ENCODE measurements at places on chromosomes 2 and 18.

DNA sequence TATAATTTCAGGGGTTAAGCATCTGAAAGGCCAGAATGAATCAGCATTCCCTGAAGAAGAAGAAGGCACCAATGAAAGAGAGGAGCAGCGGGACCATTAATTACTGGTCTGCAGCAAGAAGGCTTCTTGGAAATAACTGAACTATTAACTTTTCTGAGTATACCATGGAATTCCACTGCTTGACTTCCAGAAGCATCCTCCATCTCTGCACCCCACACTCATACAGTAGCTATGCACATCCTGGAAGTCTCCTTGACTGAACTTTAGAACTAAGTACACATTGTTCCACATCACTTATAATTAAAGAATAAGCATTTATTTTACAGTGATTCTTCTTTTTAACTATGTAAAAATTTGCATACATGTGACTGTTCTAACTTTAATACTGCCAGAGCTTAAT is 131.5 kb downstream of the PPP1R1C start:
- DNase-seq: no peak

GRCh38 chr2:171553858-171554257 is 31.6 kb downstream of the CYBRD1 start:
- DNase-seq: no peak

DNA sequence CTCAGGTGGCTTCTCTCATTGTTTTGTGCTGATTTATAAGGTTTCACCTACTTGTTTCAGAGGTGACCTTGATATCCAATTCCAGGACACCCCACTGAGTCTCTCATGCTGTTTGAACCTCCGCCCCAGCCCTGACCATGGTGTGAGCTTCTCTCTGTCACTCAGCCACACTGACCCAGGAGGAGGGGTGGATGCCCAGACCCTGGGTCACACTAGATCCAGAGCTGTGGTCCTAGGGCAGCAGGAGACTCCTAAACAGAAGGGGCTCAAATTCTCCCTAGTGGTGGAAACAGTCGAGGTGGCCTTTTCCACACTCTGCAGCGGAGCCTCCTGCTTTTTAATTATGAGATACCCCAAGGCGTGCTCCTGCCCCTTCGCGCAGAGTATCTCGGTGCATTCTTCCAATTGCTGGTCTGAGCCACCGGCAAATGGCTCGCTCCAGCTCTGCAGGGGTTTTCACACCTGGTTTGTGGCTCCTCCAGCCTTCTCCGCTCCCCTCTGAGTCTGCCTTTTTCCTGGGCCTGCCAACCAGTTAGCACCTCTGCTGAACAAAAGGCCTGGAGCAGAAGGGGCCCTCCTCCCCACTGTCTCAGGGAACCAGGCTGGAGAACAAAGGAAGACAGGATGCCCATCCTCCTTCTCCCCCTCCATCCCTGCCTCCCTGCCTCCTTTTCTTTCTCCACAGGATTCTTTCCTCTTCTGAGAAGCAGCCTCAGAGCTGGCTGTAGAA is 147.3 kb upstream of the SPRED2 start:
- DNase-seq: no peak

GRCh38 chr2:173762221-173762620 is 203.0 kb downstream of the SP3 start:
- DNase-seq: no peak

DNA sequence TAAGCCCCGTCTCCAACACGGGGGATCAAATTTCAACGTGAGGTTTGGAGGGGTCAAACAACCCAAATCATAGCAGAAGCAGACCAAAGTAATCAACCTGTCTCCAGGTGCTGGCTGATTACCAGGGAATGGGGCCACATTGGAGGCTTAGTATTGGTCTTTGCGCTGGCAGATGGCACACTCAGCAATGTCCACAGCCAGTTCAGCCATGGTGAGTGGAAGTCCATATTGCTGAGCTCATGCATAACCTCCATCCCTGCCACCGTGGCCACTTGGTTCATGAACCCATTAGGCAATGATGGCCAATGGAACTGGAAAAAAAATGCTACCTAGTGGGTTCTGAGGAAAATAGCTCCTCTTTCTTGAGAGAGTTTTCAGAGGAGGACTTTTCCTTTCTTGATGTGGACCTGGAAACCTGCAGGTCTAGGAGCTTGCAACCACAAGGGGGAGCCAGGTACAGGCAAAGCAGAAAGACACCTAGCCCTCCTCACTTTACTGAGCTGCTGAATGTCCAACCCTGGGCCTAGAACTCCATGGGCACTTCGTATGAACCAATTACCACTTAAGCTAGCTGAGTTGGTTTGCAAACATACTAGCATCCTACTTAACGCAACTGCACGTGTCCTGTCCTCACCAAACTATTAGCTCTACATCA is 128.0 kb upstream of the GYPC start:
- no peak for DNase-seq

GRCh38 chr2:85791704-85792565 is 38.1 kb downstream of the ATOH8 start:
- no peak for DNase-seq

GRCh38 chr2:233433794-233434193 is 79.5 kb downstream of the DGKD start:
- DNase-seq: no peak

GRCh38 chr18:40124107-40124506 is 1830.9 kb upstream of the PIK3C3 start:
- DNase-seq: no peak

DNA sequence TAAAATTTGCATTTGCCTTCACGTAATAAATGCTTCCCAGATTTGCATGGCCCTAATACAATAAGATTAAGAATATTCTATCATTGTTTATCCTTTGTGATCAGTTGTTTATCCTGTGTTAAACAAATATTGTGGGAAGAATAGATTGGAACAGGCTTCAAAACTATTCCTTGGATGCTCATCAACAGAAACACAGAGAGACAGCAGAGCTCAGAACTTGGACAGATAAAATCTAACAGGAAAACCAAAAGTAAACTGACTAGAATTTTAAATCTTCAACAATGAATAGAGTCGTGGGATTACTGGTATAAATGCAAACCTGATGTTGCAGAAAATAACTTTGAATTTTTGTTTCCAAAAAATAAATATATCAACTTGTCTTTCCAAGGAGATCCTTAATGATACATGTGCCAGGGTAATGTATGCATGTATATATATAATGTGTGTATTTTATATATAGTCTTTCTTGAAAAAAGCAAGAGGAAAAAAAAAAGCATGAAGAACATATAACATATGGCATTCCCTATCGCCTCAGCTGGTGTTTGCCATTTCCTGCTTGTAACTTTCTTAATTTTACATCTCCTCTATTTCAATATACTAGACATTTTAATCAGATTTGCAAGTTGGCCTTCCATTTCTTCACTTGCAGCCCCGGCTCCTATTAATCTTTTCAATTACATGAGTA is 59.9 kb upstream of the TANK start:
- DNase-seq: no peak

- no peak for DNase-seq
Observed at GRCh38 chr2:16134436-16135165, 194.3 kb downstream of the MYCN start.

DNA sequence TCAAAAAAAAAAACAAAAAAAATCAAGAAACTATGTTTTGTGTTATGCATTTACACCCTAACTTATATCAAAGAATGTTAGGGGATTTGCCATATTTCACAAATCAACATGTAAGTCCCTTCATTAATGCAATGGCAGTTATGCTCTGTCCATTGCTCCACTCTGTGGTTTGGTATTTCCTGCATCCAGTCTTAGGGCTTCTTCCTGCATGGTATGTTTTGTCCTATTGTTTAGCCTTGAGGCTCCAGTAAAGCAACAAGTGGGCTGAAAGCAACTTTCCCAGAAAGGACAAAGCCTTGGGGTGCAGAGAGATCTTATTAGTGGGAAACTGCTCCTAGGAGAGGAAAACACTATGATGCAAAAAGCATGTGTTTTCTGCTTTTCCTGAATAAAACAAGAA is 474.1 kb downstream of the IRS1 start:
- no peak for DNase-seq

All from Right ventricle myocardium inferior (tissue), 1 donor.